SW480 (cell line): ENCODE measurements at places on chromosomes 3 and 15.

DNA sequence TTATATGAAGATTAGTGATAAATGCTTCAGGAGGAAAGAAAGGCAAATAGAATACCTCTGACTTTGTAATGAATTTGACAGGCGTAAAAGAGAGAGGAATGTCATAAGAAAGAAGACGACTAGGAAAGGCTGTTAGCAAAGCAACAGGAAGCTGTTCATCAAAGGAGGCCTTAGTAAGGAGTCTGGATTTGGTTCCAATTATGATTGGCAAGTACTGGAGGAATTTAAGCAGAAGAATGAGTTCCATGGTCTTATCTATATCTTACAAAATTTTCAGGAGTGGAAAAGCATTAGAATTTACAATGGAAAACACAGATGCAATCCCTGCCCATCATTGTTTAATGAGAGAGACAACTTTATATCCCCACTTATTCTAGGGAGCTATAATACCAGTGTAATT, 13.8 kb downstream of the PLSCR1 start:
- no peak for DNase-seq

- DNase-seq: no peak
Measured at GRCh38 chr3:16605966-16606365, 743 bp upstream of the DAZL start.

DNA sequence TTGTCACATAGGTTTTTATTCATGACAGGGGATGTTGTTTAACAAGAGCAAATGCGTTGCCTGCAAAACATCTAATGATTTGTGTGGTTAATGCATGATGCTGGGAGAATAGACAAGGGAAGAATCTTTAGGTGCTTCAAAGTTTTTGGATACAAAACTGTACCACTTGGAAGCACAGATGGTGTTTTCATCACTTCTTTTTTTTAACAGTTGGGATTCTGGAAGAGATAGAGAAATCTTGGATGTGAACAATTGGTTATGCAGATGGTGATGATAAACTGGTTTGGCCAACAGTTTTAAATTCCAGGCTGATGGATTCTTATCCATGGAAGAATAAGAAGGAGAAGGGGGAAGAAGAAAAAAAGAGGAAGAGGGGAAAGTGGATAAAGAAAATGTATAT, 379.4 kb downstream of the KCNH8 start:
- no peak for DNase-seq

GRCh38 chr3:58038675-58039292, 30.6 kb downstream of the FLNB start:
- DNase-seq: no peak

GRCh38 chr3:79246875-79247724, 520.7 kb downstream of the ROBO1 start:
- no peak for DNase-seq

- DNase-seq: no peak
Measured at GRCh38 chr3:127221037-127221436, 28.1 kb downstream of the PRR23E start.
